Cardiac muscle cell (in vitro differentiated cells and primary cell): ENCODE measurements at places on chromosomes 13 and 19.
A peak's percentile ranks its signal among the peaks of the same experiment; 100 is the strongest.

GRCh38 chr13:50679321-50679720 lies 164.2 kb downstream of the DLEU7 start:
- peak; percentile 57 for DNase-seq

GRCh38 chr13:48110132-48110868 lies 15.4 kb upstream of the MED4 start:
- DNase-seq, result no peak

GRCh38 chr19:48036765-48037164 lies 7.1 kb downstream of the CABP5 start:
- DNase-seq, result no peak

DNA sequence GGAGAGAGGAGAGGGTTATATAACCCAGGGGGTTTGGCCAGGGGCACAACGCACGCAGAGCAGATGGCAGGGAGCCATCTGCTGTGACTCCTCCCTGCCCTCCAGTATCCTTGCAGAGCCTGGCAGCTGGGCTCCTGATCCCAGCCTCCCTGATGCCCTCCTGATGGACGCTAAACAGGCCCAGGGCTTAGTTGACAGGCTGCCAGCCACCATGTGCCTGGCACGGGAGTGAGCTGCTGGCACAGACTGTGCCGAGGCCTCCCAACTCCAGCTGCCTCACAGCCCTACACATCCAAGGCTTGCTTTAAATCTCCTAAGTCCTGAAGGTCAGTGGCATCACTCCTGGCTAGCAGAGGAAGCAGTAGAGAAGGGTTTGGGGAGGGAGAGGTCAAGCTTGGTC lies 16.7 kb downstream of the SYDE1 start:
- no peak for DNase-seq

GRCh38 chr19:35756377-35757230 lies at the start of gene HSPB6:
HSPB6 (minus strand) TSS chr19:35757029; CDS start chr19:35757008, 21 bp downstream.
- DNase-seq, result peak; percentile 83

DNA sequence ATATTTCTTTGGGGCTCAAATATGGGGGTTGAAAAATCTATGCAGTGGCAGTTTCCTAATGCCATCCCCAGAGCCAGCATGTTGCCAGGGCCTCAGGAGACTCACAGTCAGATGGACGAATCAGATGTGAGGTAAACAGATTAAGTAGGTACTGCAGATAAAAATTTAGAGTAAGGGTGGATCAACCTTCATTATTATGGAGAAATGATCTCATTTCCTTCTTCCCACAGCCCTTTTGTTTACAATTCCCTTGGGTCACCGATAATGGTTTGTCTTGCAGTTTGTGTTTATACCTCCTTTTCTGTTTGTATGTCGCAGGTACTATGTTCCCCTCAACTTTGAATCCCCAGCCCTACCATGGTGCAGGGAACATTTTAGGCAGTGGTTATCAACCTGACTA lies 20.0 kb downstream of the DIAPH3 start:
- DNase-seq, result no peak

- DNase-seq, result no peak
Measured at GRCh38 chr13:80510686-80511085, 169.8 kb upstream of the SPRY2 start.

GRCh38 chr13:20828539-20829364 lies 55.0 kb upstream of the EEF1AKMT1 start:
- DNase-seq, result peak; percentile 70

DNA sequence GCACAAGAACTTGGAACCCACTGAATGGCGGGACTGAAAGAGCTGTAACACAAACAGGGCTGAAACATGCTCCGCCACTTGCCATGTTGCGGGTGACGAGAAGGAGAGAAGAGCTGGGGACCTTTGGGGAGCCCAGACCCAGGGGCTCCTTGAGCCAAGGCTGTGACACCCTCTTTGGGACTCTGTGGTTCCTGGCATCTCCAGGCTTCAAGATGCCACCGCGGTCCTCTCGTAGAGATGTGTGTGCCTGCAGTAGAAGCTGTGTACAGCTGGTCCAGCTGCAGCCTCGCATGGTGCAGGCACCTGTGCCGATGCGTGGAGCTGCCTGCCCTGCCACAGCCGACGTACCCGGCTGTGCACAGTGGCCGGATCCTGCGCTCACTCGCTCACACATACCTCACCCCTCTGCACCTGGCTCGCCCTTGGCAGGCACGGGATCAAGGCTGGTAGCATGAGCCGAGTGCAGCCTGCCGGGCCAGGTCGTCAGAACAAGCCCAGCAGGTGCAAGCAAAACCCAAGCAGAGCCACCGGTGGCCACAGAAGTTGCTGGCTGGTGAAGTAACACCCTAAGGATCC lies 1385.8 kb downstream of the PCDH9 start:
- no peak for DNase-seq

- peak; percentile 41 for DNase-seq
Measured at GRCh38 chr19:3324405-3324856, 42.0 kb upstream of the NFIC start.
